Stimulated activated CD8-positive, alpha-beta memory T cell treated with anti-CD3 and anti-CD28 coated beads, Interleukin-7, amount 100 ng/mL, for 4 hours (primary cell): ENCODE measurements at places on chromosomes 3 and 15.

DNA sequence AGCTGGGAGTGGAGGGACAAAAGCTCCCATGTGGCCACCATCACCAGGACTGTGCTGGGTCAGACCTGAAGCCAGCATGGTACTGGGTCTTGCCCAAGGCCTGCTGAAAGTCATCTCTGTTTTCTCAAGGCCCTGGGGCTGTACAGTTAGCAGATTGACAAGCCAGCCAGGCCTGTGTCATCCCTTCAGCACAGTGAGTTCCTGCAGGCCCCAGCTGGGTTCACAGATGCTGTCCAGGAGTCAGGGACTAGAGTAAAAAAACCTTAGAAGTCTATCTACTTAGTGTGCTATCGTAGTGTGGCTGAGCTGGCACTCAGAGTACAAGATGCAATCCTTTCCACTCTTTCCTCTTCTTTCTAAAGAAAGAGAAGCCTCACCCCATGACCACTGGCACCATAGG is 246.0 kb upstream of the NAALADL2 start:
- DNase-seq = no peak

DNA sequence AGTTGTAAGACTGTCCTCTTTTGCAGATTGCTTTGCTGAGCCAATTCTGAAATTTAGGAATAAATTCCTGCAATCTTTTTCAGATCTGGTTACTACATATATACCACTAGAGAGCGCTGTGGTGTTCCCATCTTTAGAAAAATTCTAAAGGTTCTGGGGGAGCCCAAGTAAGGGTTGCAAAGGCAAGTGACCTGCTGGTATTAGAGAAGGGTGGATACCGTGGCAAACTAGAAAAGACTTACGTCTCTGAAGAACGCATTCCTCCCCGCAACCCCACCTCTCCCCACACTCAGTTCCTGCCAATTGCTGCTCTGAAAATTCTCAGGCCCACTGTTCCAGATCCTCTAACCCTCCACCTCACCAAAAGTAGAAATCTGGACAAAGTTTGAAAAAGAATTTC is 48.5 kb downstream of the EFHB start:
- DNase-seq = no peak

GRCh38 chr15:57671636-57672035 is 34.9 kb upstream of the POLR2M start:
- no peak for DNase-seq

GRCh38 chr15:59313641-59314332 is 58.9 kb downstream of the MYO1E start:
- DNase-seq = no peak

- DNase-seq = no peak
Measured at GRCh38 chr3:190517687-190518086, 3.8 kb downstream of the IL1RAP start.

DNA sequence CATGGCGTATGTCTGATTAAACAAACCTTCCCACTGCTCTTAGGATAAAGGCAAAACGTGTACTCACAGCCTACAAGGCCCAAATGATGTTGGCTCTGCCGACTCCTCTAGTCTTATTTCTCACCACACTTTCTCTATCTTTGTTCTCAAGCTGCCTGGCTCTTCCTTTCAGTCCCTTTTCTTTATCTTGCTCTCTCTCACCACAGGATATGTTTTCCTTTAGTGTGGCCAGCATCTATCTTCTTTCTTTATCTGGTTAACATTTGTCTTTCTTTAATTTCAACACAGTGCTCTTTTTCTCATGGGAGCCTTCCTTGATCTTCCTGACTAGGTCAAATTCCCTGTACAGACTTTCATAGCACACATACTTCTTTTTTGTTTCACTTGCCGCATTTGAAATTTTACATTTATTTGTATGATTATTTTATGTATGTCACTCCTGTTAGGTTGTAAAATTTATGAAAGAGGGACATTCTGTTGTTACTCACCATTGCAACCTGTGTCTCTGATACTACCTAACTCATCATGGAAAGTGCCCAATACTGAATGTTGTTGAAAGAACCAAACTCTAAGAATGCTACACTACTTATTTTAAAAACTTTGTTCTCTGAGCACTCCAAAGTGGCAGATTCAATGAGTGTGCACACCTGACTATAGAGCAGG is 328.9 kb upstream of the CBLB start:
- DNase-seq = no peak

DNA sequence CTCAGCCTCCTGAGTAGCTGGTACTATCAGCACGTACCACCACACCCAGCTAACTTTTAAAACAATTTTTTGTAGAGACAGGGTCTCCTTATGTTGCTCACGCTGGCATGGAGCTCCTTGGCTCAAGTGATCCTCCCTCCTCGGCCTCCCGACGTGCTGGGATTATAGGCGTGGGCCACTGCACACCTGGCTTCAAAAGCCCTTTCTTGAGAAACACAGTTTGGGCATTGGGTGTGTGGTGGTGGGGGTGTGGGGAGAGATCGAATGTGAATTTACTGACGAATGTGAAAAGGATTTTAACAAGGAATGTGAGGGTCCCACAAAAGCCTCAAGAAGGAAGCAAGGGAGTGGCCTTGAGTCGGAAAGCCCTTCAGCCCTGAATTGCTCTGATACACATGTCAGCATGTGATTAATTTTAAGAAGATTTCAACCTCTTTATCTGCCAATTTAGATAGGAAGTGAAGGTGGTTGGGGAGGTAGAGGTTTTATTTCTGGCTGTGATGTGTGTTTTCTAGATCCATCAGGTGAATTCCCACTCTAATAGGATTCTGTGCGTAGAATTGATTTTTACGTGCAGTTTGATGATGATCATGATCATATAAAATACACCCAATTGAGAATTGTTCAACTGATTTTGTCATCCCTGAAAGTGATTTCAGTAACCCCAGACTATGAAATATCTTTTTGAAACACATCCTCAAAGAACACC is 1.1 kb downstream of the CCR4 start:
- DNase-seq = no peak

- no peak for DNase-seq
Measured at GRCh38 chr3:20924646-20925385, 738.8 kb upstream of the SGO1 start.

DNA sequence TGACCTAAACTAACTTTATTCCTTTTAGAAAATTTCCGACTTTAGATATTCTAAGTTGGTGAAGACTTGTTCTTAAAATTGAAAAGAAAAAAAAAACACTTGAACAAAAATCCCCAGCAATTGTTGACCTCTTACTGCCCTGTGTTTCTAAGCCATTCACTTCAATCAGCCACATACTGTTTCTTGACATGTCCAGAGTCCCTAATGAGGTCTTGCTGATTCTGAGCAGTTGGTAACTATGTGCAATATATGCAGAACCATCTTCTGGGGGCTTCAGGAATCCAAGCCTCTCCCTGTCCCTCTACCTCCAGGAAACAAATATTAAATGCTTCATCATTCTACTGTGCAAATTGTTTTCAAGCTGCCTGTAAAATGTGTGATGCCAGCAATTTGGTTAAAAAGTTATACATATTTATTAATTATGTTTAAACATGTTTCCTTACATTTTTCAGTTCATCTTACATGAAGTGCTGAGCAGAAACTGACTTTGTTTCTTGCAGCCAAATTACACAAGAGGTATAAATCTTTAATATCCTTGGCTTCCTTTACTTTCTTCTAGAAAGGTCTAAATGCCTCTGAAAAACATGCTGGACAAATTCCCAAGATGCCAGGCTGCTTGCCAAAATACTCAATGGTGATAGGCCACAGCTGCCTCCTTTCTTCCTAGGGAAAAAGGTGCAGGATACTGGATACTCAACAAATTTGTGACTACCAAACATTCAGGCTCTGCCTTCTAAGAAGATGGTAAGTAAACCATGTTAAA is 19.8 kb upstream of the GYG1 start:
- DNase-seq = no peak

- no peak for DNase-seq
Measured at GRCh38 chr3:138775254-138775595, 59.5 kb downstream of the PIK3CB start.

DNA sequence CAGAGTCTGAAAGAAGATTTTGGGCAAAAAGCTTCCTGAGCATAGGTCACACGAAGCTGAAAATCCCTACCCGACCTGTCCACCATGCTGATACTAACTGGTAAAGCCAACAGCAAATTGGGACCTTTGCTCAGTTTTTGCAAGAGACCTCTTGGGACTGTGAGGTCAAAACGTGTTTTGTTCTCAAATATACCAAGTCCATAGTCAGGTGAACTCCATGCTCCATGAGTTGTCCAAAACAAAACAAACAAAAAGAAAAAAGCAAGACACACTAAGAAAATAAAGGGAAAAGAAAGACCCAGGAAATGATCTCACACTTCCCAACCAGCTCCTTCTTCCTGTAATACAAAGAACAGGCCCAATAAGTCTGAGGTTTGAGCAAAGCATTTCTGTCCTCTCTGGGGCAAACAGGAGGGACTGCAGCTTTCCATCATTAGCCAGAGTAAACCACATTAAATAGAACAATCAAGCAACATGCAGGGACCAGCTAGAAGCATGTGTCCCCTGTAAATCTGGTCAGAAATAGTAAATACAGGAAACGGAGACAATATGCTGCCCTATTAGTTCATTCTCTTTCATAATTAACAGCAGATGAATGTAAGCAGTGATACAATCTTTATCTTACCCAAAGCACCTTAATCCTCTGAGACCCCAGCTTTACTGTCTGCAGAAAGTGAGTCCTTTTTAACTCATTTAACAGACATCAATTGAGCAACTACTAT is 125.0 kb upstream of the LIPC start:
- DNase-seq = no peak

GRCh38 chr15:59194639-59195325 is 11.9 kb upstream of the LDHAL6B start:
- DNase-seq = no peak

- DNase-seq = no peak
Measured at GRCh38 chr3:124261306-124261705, 269.4 kb upstream of the ROPN1 start.

- no peak for DNase-seq
Measured at GRCh38 chr15:57134851-57135250, 216.4 kb downstream of the TCF12 start.

GRCh38 chr15:76147906-76148570 is 88.3 kb downstream of the TMEM266 start:
- peak; percentile 14 for DNase-seq

GRCh38 chr3:149654188-149654601 is 3.6 kb downstream of the WWTR1 start:
- DNase-seq = no peak

GRCh38 chr3:129855832-129856419 is 37.6 kb downstream of the TMCC1 start:
- DNase-seq = no peak

- DNase-seq = no peak
Measured at GRCh38 chr3:71905426-71905825, 120.5 kb upstream of the PROK2 start.

- DNase-seq = no peak
Measured at GRCh38 chr3:4587061-4587837, 94.1 kb downstream of the ITPR1 start.

GRCh38 chr15:81225161-81225671 is 28.5 kb downstream of the IL16 start:
- no peak for DNase-seq

GRCh38 chr3:196238612-196239560 is 22.6 kb downstream of the SLC51A start:
- no peak for DNase-seq

DNA sequence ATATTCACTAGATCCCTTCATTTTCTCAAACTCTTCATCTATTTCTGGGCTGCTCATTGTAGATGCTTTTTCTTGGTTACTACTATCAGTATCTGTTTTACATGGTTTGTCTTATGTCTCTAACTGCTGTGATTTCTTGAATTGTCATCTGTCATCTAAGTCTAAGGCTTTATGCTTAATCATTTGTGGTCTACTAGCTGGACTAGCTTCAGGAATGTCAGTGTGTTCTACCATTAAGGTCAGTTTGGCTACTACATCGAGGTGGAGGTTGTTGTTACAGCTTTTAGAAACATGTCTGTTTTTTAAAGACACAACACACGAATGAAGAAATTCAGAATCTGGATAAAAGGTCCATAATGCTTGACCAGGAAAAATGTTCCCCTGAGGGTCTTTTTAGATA is 82.2 kb downstream of the ABI3BP start:
- DNase-seq = no peak

GRCh38 chr3:99918715-99919114 is 101.1 kb downstream of the CMSS1 start:
- DNase-seq = no peak

DNA sequence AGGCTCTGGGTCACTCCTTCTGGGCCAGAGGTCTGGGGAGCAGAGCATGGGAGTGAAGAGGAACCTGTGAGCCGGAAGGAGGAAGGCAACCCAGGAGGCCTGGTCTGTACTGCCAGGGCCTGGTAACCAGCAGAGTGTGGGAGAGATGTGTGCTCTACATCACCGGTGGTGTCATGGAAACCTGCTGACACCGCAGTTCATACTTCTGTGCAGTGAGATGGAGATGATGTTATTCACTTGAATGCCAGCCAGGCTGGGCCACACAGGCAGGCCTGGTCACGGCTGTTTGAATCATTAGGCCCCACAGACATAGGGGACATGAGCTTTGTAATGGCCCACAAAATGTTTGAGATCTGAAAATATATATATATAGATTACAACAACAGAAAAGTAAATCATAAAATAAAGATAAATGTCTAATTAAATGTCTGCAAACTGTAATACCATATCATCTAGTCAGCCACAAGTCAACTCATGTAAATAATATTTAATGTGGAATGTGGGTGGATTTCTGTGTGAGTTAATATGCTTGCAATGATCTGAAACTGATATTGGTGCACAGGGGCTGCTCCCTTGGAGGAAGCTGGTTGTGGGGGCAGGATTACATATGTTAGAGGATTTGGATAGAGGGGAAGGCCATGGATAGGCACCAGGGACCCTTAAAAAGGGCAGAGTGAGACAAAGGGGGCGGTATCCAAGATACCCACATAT is 108.5 kb upstream of the PFN2 start:
- no peak for DNase-seq

GRCh38 chr15:82864967-82865366 is 55.5 kb downstream of the WHAMM start:
- DNase-seq = no peak

- no peak for DNase-seq
Measured at GRCh38 chr15:92048739-92049138, 195.2 kb downstream of the SLCO3A1 start.

GRCh38 chr3:17089314-17089700 is 204.6 kb downstream of the PLCL2 start:
- DNase-seq = no peak

GRCh38 chr3:193407112-193407511 is 28.6 kb upstream of the ATP13A5 start:
- no peak for DNase-seq

DNA sequence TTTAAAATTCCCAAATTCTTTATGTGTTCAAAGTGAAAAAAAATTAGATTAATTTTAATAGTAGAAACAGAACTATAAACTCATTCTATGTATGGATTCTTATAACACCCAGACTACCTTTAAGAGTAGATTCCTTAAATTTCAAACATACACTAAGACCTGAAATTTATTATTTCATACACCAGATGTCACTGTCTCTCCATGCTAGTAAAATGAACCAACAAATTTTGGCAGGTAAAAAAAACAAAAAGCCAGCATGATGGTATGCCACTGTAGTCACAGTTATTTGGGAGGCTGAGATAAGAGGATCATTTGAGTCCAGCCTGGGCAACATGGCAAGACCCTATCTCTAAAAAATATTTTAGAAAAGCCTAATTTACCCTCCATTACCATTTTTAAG is 461.3 kb upstream of the NAALADL2 start:
- no peak for DNase-seq

GRCh38 chr3:66228707-66229106 is 7.9 kb downstream of the SLC25A26 start:
- DNase-seq = no peak

GRCh38 chr3:53243165-53243564 is 12.7 kb downstream of the TKT start:
- DNase-seq = no peak
